Suppressor macrophage treated with lipopolysaccharide for 1 hour (primary cell): ENCODE measurements at places on chromosomes 2 and 18.

GRCh38 chr18:72368308-72368707, 175.8 kb downstream of the CBLN2 start:
- DNase-seq = no peak

DNA sequence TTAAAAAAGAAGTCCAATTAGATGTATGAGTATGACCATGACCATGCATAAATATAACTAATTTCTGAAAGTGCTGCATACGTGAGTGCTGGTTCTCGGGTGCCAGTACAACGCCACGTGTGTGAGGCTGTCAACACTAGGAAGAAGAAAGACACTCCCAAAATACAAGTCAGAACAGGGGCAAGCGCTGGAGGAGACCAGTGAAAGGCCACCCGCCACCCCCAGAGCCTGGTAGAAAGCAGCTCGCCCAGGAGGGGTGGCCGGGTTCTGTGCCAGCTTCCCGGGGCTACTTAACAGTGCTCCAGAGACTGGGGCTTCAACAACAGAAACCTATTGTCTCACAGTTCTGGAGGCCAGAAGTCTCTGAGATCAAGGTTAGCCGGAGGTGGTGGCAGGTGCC, 147.6 kb downstream of the RTP5 start:
- DNase-seq = no peak

DNA sequence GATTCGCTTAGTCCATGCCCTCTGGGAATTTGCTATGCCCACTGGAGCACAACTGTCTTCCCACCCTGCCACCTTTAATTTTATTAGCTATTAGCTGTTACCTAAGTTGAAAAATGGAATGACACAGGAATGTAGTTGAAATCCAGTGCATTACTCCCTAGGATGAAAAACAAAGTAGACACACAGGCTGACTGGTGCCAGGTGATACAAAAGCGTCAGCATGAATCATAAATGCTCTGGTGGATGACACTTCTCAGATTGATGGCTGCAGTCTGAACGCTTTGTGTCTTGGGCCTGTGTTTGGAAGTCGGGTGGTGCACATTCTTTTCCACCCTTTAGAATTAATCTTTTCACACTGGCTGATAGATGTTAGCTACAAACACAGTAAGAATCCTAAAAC, 802.0 kb downstream of the DCC start:
- no peak for DNase-seq

DNA sequence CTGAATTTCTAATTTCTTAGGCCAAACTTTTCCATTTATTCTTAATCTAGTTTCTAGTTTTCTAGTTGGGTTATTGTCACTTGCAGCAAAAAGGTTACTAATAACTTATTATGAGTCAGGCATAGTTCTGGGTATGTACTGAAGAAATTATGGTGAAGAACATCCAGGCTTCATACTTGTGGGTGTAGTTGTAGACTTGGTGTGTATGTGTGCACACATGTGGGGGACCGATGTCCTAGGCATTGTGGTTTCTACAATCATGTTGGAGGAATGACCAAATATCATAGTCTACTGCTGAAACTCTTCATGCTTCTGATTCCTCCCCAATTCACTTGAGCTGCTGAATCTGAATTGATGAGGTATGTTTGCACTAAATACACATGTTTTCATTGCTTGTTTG, 141.2 kb downstream of the PMAIP1 start:
- no peak for DNase-seq

- no peak for DNase-seq
Observed at GRCh38 chr2:226893216-226893615, 57.4 kb downstream of the RHBDD1 start.

DNA sequence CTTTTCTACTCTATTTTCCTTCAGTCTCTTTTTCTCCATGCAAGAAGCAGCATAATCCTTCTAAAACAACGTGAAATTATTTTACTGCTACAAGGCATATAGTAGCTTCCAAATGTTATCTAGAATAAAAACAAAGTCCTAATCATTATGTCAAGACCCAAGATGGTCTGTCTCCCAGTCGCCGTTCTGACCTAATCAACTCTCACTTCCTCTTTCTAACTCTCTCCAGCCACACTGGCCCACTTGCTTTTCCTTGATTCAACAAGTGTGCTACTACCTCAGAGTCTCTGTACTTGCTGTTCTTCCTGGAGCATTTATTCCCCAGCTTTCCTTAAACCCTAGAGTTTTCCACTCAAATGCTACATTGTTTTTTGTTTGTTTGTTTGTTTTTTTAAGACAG, 1491.2 kb downstream of the LRP1B start:
- DNase-seq = no peak

GRCh38 chr2:218005486-218005885, 2.7 kb upstream of the TNS1 start:
- DNase-seq = no peak
